ENCODE measurements at places on chromosomes 2 and 18. TPM values are rescaled to one million over a fixed set of nuclear protein-coding genes. Genes with fewer than 3 reads are reported as not detected.

ANKRD62 gene
- total RNA-seq, result not detected

AQP12A gene
- not detected for total RNA-seq

SKA1 gene
- 5.0 TPM for total RNA-seq

LAMA1 gene
- 99.8 TPM for total RNA-seq

DNA sequence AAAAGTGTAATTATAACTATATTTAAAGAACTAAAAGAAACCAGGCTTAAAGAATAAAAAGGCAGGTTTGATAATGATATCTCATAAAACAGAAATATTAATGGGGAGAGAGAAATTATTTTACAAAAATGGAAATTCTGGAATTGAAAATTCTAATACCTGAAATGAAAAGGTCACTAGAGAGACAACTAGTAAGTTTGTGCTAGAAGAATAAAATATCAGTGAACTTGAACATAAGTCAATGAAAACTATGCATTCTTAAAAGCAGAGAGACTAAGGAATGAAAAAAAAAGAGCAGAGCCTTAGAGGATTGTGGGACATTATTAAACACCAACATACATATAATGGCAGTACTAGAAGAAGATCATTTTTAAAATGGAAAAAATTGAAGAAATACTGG is 1475.0 kb upstream of the ZEB2 start:
- H3K27ac ChIP-seq, result no peak overlapping the region
- H3K36me3 ChIP-seq, result peaks cover 11% of the 10 kb centered on the region
- no peaks in the 10 kb centered on the region for H3K27me3 ChIP-seq
- no peak for DNase-seq

DNA sequence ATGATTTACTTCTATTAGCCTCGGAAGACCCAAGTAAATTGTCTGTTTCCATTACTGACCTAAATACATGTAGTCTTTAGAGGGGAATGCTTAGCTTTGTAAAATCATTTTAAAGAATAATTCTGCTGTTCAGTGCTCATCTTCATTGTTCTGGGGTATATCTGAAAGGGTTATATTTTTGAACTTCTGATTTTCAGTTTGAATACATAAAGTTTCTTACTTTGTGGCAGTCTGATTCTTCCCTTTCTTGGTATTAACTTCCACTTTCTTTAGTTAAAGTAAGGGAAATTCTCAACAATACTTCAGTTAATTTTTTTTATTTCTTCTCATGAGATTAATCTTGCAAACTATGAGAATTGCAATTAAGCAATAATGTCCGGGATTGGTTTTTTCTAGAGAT is 148.4 kb downstream of the DOCK10 start:
- H3K27me3 ChIP-seq, result peaks cover 16% of the 10 kb centered on the region
- no peak for DNase-seq
- no peaks in the 10 kb centered on the region for H3K36me3 ChIP-seq
- no peak overlapping the region for H3K27ac ChIP-seq
- no peak overlapping the region for H3K4me3 ChIP-seq

- H3K27ac ChIP-seq, result no peak overlapping the region
- DNase-seq, result no peak
- no peak overlapping the region for H3K4me3 ChIP-seq
- H3K27me3 ChIP-seq, result peaks cover 3% of the 10 kb centered on the region
Observed at GRCh38 chr18:45373286-45373880, 241.9 kb upstream of the SLC14A2 start.

DNA sequence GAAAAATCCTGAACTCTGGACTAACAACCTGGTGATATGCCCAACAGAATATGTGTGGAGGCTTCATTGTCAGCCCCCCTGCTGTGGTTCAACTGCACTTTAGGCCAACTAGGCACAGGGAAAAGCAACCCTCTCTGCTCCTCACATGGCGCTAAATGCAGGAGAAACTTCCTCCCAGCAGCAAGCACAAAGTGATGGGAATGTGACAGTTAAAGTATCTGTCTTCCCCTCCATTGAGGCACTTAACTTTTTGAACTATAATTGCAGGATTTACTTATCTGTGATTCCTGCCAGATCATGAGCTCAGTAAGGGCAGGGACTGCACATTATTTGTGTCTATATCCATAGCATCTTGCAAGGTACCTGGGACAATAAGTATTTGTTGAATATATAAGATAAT is 981.2 kb upstream of the KLHL29 start:
- no peak overlapping the region for H3K27ac ChIP-seq
- H3K27me3 ChIP-seq, result no peaks in the 10 kb centered on the region
- H3K4me1 ChIP-seq, result no peaks in the 10 kb centered on the region
- H3K4me3 ChIP-seq, result no peak overlapping the region

- H3K4me3 ChIP-seq, result no peak overlapping the region
- H3K4me1 ChIP-seq, result peaks cover 10% of the 10 kb centered on the region
- no peaks in the 10 kb centered on the region for H3K27me3 ChIP-seq
- H3K27ac ChIP-seq, result peak overlapping the region; percentile 52
- H3K36me3 ChIP-seq, result no peaks in the 10 kb centered on the region
Observed at GRCh38 chr2:205245652-205246051, 436.6 kb upstream of the NRP2 start.

- H3K27me3 ChIP-seq, result no peaks in the 10 kb centered on the region
- no peaks in the 10 kb centered on the region for H3K36me3 ChIP-seq
- peaks cover 33% of the 10 kb centered on the region for H3K4me1 ChIP-seq
- H3K27ac ChIP-seq, result peak overlapping the region; percentile 80
- no peak for DNase-seq
- peak overlapping the region; percentile 48 for H3K4me3 ChIP-seq
Observed at GRCh38 chr18:36693931-36694620, 134.7 kb downstream of the TPGS2 start.

DNA sequence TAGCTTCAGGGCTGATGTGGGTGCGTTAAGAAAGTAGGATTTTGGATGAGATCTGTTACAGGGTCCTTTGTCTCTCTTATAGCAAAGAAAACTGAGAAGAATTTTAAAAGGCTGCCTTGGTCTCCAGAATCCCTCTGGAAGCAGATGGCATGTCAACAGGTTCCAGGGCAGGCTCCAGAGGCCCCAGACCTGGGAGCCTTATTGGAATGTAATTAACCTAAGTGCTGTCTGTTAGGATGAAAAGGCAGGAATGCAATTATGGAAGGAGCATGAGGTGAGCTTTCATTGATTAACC is 97.2 kb upstream of the PKDCC start:
- H3K27ac ChIP-seq, result peak overlapping the region; percentile 12
- H3K4me1 ChIP-seq, result peaks cover 59% of the 10 kb centered on the region
- DNase-seq, result no peak
- no peaks in the 10 kb centered on the region for H3K27me3 ChIP-seq
- H3K4me3 ChIP-seq, result no peak overlapping the region
- no peaks in the 10 kb centered on the region for H3K36me3 ChIP-seq

- H3K4me1 ChIP-seq, result peaks cover 43% of the 10 kb centered on the region
- no peaks in the 10 kb centered on the region for H3K27me3 ChIP-seq
- no peak overlapping the region for H3K4me3 ChIP-seq
- H3K27ac ChIP-seq, result no peak overlapping the region
Observed at GRCh38 chr2:106285237-106285829, 91.2 kb upstream of the UXS1 start.

- no peak for DNase-seq
- peaks cover 50% of the 10 kb centered on the region for H3K4me1 ChIP-seq
- peaks cover 20% of the 10 kb centered on the region for H3K36me3 ChIP-seq
- no peak overlapping the region for H3K4me3 ChIP-seq
- H3K27me3 ChIP-seq, result no peaks in the 10 kb centered on the region
Observed at GRCh38 chr2:217325251-217325650, 465.4 kb upstream of the TNP1 start.

- peaks cover 26% of the 10 kb centered on the region for H3K4me1 ChIP-seq
- H3K27ac ChIP-seq, result peak overlapping the region; percentile 86
- no peak for DNase-seq
Observed at GRCh38 chr2:27379836-27380625, 503 bp downstream of the ZNF513 start.

DNA sequence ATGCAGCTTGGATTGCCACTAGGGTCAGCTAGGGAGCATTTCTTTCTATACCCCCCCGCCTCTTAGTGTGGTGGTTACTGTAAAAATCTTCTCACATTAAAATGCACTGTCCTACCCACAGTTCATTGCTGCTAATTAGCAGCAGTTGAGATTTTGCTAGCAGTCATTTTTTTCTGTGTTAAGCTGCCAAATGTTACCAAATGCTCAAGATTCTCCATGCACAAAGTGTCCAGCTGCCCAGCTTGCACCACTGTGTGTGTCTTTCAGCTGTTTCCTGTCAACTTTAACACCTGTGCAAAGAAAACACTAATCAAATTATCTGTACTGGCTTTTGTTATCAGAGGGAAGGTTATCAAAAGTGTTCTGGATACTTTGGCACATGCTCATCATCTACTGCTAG is 679.3 kb downstream of the NR4A2 start:
- H3K4me3 ChIP-seq, result no peak overlapping the region
- no peaks in the 10 kb centered on the region for H3K36me3 ChIP-seq
- H3K27ac ChIP-seq, result no peak overlapping the region
- no peaks in the 10 kb centered on the region for H3K4me1 ChIP-seq
- DNase-seq, result no peak

DNA sequence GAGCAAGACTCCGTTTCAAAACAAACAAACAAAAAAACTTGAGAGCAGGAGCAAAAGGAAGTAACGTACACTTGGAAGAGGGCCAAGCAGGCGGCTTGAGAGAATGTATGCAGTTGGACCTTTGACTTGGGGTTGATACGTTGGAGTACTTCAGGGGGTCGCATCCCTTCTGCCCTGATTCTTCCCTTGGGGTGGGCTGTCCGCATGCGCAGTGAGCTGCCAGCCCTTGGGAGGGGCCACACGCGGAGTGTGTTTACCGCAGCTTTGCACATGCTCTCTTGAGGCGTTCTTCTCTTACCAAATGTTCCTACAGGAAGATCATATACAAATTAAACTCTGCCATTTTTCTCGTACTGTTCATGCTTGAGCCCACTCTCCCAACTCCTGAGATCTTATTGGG is 38.1 kb upstream of the SOCS6 start:
- no peak for DNase-seq
- H3K27me3 ChIP-seq, result peaks cover 2% of the 10 kb centered on the region
- H3K4me3 ChIP-seq, result no peak overlapping the region
- H3K27ac ChIP-seq, result no peak overlapping the region
- H3K36me3 ChIP-seq, result no peaks in the 10 kb centered on the region
- H3K4me1 ChIP-seq, result no peaks in the 10 kb centered on the region

- DNase-seq, result no peak
Observed at GRCh38 chr2:233258211-233258610, 6.7 kb downstream of the ATG16L1 start.

- peaks cover 50% of the 10 kb centered on the region for H3K4me1 ChIP-seq
- peaks cover 8% of the 10 kb centered on the region for H3K36me3 ChIP-seq
- no peaks in the 10 kb centered on the region for H3K27me3 ChIP-seq
Observed at GRCh38 chr2:85266146-85267041, 61.4 kb downstream of the TGOLN2 start.

DNA sequence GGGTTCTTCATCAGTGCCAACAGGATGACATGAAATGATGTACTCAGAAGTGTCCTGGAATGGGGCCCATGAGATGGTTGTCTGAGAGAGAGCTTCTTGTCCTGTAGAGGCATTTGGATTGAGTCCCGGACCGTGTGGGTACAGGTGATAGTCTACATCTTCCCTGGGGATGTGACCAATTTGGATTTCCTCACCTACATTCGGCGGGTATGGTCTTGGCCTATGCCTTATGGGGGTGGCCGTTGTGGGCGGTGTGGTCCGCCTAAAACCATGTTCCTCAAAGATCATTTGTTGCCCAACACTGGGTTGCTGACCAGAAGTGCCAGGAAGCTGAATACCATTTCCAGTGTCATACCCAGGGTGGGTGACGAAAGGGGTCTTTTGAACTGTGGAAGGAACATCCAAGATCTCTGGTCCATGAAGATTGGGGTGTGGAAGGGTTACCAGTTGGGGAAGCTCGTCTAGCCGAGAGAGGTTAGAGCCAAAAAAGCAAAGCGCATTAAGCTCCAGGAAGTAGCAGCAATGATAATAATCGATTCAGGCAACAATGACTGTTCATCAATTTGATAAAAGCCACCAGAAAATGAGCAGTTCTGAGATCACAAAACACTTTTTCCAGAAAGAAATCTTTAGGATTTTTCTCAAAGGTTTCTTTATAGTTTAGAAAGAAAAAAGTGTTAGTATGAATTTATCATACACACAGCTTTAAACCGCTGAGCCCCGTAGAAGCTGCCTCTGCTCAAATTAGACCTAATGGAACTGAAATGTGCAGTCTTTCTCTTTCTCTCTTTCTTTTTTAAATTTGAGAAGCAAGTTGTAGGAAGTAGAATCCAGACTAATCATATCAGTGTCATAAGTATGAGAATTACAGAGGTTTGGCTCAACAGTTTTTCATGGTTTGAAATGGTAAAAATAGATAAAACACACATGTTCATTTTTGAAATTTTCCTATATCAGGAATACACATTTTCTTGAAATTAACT is 60.3 kb downstream of the ATIC start:
- H3K4me3 ChIP-seq, result no peak overlapping the region
- H3K36me3 ChIP-seq, result peaks cover 43% of the 10 kb centered on the region
- no peaks in the 10 kb centered on the region for H3K27me3 ChIP-seq
- H3K4me1 ChIP-seq, result no peaks in the 10 kb centered on the region

DNA sequence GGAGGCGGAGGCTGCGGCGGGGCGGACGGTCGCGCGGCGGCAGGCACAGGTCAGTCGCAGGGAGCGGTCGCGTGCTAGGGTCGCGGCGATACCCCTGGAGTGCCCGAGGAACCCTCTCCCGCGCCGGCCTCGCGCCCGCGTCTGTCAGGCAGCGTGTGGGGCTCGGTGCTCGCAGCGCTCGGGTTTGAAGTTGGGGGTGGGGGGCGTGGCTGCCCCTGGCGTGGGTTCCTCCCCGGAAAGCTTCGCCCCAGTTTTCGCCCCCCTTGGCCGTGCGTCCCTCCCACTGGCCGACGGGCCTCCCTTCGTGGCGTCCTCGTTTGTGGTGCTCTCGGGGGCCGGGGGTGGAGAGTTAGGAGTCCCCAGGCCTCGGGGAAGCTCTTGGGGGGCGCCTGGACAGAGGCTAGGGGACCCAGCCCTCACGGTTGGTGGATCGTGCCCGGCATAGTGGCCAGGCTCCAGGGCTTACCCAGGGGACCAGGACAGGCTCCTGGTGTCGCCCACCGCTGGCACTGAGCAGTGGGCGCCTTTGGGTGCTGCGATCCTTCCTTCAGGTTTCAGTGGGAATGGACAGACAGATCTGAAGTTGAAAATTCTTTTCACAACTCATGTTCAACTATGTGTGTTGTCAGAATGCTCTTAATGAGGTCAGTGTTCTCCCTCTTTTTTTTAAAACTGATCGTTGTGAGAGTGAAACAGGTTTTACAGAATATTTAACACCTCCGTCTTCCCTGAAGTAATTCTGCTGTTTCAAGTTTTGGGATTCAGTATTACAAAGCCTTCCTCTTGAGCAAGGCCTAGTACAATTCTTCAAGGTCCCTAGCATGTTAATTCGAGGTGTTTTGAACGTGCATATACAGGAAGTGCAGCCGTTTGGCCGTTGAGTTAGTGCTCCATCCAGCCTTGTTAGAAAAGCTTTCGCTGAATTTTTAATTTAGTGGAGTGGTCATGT is 604 bp downstream of the RALBP1 start:
- peaks cover 6% of the 10 kb centered on the region for H3K36me3 ChIP-seq
- peak overlapping the region; percentile 99 for H3K27ac ChIP-seq
- peak overlapping the region; percentile 89 for H3K4me3 ChIP-seq
- DNase-seq, result no peak
- no peaks in the 10 kb centered on the region for H3K27me3 ChIP-seq
- peaks cover 32% of the 10 kb centered on the region for H3K4me1 ChIP-seq
